Aortic smooth muscle cell (primary cell): ENCODE measurements at places on chromosomes 16 and 17. TPM values are rescaled to one million over a fixed set of nuclear protein-coding genes. Genes with fewer than 3 reads are reported as not detected.

Gene SCNN1G
- total RNA-seq: not detected in 2 replicates

Gene EMC8
- 23.3 and 25.5 TPM in 2 replicates for total RNA-seq

Gene RAB26
- total RNA-seq: 2.0 and 2.4 TPM in 2 replicates

Gene MYH13
- not detected in 2 replicates for total RNA-seq

Gene KRTAP1-5
- total RNA-seq: not detected in 2 replicates

Gene ZNF286A
- 27.7 and 28.4 TPM in 2 replicates for total RNA-seq

Gene MYH3
- 0.56 and 1.5 TPM in 2 replicates for total RNA-seq

Gene STH
- not detected in 2 replicates for total RNA-seq

Gene SNRNP25
- total RNA-seq: 21.2 and 26.8 TPM in 2 replicates

Gene AOC2
- 0.40 and 0.56 TPM in 2 replicates for total RNA-seq

Gene WFDC1
- total RNA-seq: 29.6 and 32.1 TPM in 2 replicates

Gene HASPIN
- total RNA-seq: 2.7 and 3.8 TPM in 2 replicates

Gene HSPB9
- not detected in 2 replicates for total RNA-seq

Gene MAF
- 13.5 and 25.9 TPM in 2 replicates for total RNA-seq

Gene CMC2
- 46.0 and 58.4 TPM in 2 replicates for total RNA-seq

Gene KRTAP3-1
- total RNA-seq: not detected in 2 replicates

Gene ARHGDIG
- total RNA-seq: 0.37 and 0.66 TPM in 2 replicates

Gene KRTAP4-12
- not detected in 2 replicates for total RNA-seq

Gene FBXW10B
- total RNA-seq: 0.13 and 0.56 TPM in 2 replicates

Gene NPIPA8
- 0.40 TPM in 1 of 2 replicates, not detected in the other for total RNA-seq

Gene ACSM2B
- total RNA-seq: not detected in 2 replicates

Gene AIPL1
- total RNA-seq: 0.06 and 0.13 TPM in 2 replicates

Gene CTRB1
- total RNA-seq: not detected in 2 replicates

Gene GRAP
- total RNA-seq: 0.25 and 0.79 TPM in 2 replicates
